ENCODE measurements at places on chromosomes 7 and 10. TPM values are rescaled to one million over a fixed set of nuclear protein-coding genes. Genes with fewer than 3 reads are reported as not detected.

The SFRP5 gene
- total RNA-seq, result not detected

The ZNF438 gene
- total RNA-seq, result 3.9 TPM

The FAM237B gene
- total RNA-seq, result not detected

The PAX4 gene
- not detected for total RNA-seq

The FAM107B gene
- total RNA-seq, result 46.0 TPM

The ZNF316 gene
- total RNA-seq, result 12.6 TPM

The PDLIM1 gene
- 43.8 TPM for total RNA-seq

The SMARCD3 gene
- total RNA-seq, result 8.1 TPM

The COL13A1 gene
- total RNA-seq, result 6.0 TPM

The ARMH3 gene
- 9.5 TPM for total RNA-seq

The SLC12A9 gene
- 11.4 TPM for total RNA-seq

The FGFBP3 gene
- total RNA-seq, result 1.2 TPM

The TMEM270 gene
- total RNA-seq, result not detected

The FLNC gene
- 149 TPM for total RNA-seq

The AOAH gene
- 0.51 TPM for total RNA-seq

The LRRD1 gene
- total RNA-seq, result not detected

The SPDYE2 gene
- total RNA-seq, result not detected

The PRKAR2B gene
- total RNA-seq, result 4.1 TPM

The GPNMB gene
- 10.6 TPM for total RNA-seq

The VAX1 gene
- total RNA-seq, result not detected

The TWIST1 gene
- 0.22 TPM for total RNA-seq

The GALNT17 gene
- 0.12 TPM for total RNA-seq

The SPDYE11 gene
- not detected for total RNA-seq

Measured in epithelial cell of proximal tubule (primary cell).